ENCODE measurements at places on chromosomes 3 and 15.

- DNase-seq, result no peak
These were observed 11.9 kb downstream of the MYO9A start for GRCh38 chr15:72106068-72106467.

DNA sequence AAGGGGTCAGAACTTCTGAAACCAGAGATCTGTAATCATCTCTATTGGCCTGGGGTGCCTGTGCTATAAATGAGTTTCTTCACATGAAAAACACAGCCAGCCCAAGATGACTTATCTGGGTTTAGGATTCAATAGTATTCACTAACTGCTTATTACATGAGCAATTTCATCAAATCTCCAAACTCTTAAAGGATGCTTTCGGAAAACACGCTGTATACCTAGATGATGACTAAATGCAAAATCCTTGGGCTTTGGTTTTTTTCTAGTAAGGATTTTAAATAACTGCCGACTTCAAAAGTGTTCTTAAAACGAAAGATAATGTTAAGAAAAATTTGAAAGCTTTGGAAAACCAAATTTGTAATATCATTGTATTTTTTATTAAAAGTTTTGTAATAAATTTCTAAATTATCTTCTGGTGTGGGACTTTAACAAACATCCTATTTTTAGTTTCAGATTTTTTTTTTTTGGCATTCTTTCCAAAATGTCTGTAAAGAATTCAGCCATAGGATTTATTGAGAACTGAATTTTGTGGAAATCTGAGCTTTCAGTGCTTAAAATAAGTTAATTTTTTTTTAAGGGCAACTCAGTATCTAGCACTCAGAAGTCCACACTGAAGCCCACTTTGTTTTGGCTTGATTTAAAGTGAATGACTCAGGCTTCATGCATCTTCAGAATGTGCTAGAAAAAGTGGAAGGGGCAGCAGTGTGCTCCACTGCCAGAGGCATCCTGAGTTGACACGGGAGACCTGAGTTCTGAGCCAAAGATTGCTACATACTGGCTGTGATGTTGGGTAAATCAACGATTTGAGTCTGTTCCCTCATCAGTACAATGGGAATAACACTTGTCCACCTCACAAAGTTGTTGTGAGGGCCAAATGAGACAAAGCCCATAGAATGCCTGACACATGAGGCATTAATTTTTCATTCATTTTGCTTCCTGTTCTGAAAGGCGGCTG, 18.7 kb downstream of the TMEM43 start:
- DNase-seq, result no peak

GRCh38 chr15:60325905-60326304, 71.9 kb downstream of the ANXA2 start:
- DNase-seq, result no peak

DNA sequence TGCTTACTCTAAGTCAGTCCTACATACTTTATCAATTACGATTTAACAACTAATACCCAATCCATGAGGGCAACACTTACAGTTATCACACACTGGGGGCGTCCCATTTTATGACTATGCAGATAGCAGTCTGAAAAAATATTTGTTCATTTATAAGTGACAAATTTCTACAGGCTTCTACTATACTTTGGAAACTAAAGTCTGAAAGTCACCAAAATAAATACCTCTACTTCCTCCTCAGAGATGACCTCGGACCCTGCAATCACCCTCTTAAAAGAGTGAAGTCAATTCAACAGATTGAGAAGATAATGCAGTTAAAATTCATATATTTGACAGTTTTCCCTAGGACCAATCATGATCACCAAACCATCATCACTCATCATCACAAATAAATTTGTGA, 76.6 kb downstream of the GSK3B start:
- no peak for DNase-seq

- DNase-seq, result no peak
These were observed 320.2 kb upstream of the TBC1D5 start for GRCh38 chr3:18062657-18063025.

- DNase-seq, result no peak
These were observed 25.3 kb downstream of the STARD5 start for GRCh38 chr15:81298611-81299010.
